ENCODE measurements at places on chromosomes 3 and 15. TPM values are rescaled to one million over a fixed set of nuclear protein-coding genes. Genes with fewer than 3 reads are reported as not detected.

CCDC191 gene
- 3.2 TPM for total RNA-seq

DNA sequence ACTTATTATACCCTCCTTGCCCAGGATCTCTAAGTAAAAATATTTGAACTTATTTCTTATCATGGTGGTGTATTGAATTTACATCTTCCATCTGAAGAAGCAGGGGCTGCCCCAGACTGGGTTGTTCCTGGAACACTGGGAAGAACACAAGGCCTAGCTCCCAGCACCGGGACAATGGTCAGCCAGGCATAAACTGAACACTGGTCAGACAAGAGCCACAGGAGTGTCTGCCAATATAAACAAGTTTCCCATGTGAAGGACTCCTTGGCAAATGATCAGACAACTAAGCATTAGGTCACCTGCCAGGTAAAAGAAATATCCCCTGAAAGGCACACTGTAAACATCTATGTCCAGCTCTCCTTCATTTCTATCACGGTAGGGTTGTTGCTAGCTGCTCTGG lies 172.4 kb downstream of the ATP8B4 start:
- no peak for DNase-seq

OCA2 gene
- total RNA-seq = 3.3 TPM

CCR8 gene
- not detected for total RNA-seq

GRCh38 chr15:91946581-91947292 lies 93.2 kb downstream of the SLCO3A1 start:
- DNase-seq = no peak

GRCh38 chr3:141124715-141125114 lies 73.6 kb downstream of the SPSB4 start:
- DNase-seq = no peak

GRCh38 chr15:92821491-92822116 lies 78.5 kb upstream of the CHD2 start:
- DNase-seq = no peak

- DNase-seq = no peak
These were observed 85.7 kb upstream of the TGFBR2 start for GRCh38 chr3:30520699-30521098.

- no peak for DNase-seq
These were observed 335.9 kb upstream of the SLCO3A1 start for GRCh38 chr15:91517491-91518200.

- no peak for DNase-seq
These were observed 22.2 kb upstream of the IQSEC1 start for GRCh38 chr3:13095408-13095937.

DNA sequence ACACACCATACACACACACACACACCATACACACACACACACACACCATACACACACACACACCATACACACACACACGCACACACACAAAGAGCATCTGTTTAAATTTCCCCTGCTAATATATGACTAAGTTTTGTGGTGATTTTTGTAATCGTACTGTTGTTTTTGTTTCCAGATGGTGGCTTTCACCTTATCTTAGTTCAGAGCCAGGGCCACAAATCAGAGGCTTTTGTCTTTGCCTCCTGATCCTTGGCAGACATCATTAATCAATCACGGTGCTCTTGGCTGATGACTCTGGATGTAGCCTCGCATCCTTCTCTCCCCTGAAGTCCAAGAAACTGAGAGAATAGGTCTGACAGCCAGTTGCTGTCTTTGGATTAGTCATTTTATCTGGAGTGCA lies 52.1 kb downstream of the EDEM1 start:
- DNase-seq = no peak

CYP8B1 gene
- not detected for total RNA-seq

- no peak for DNase-seq
These were observed 246.5 kb downstream of the ROBO1 start for GRCh38 chr3:79521221-79521848.

DNA sequence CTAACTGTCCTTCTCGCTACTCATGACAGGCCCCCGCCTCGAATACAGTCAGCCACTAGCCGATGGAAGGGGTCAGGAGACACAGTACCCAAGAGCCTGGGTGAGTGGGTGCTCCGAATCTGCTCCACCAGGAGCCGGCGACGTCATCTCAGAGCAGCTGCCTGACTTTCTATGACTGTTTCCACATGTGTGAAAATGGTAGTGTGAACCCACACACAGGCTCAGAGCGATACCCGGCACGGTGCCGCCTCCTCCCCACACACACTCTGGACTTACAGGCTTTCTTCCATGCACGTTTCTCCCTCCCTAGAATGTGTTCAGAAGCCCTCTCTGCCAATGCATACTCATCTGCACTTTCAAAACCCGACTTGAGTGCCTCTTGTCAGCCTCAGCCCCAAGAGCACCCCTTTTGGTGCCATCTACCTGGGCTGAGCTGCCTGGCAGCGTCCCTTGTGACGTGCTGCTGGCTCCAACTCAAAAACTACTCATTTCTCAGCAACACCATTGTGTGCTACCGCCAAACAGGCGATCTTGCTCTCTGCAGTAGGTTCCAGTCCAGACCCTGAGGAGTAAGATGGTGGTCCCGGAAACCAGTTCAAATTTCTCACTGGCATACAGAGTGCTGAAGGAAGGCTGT lies 29.7 kb downstream of the VGLL4 start:
- no peak for DNase-seq

DNA sequence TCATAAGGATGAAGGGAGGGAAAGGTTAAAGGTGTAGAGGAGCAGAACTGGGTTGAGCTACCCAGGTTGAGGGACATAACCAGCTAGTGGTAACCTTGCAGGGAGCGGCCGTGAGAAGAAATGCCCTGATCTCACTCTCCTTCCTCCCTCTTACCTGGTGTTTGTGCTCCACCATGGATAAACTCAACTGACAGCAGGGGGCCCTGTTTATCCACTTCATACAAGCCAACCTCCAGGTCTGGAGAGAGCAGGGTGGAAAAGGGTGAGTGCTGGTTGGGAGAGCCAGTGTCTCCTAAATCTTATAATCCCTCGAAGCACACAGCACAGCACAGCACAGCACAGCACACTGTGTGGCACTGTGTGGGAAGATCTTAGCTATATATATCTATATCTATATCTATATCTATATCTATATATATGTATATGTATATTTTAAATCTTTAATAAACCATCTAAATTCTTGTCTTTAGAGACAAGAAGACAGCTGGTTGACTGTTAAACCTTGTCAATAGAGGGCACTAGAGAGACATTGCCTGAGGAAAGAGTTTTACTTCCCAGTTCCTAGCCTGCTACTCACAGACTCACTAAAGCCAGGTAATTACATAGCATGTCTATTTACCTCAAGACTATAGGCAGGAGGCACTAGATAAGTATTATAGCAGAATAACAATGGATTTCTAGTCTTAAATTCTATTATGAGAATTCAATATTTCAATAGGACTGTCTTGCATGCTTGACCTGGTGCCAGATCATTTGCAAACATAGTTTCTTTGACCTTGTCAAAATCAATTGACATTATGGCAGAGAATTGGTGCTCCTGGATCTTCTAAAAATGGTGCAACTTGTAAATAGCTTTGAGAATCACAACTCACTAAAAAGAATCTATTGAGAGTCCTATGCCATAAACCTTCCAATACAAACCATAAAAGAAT lies 21.7 kb upstream of the FMN1 start:
- DNase-seq = no peak

DNA sequence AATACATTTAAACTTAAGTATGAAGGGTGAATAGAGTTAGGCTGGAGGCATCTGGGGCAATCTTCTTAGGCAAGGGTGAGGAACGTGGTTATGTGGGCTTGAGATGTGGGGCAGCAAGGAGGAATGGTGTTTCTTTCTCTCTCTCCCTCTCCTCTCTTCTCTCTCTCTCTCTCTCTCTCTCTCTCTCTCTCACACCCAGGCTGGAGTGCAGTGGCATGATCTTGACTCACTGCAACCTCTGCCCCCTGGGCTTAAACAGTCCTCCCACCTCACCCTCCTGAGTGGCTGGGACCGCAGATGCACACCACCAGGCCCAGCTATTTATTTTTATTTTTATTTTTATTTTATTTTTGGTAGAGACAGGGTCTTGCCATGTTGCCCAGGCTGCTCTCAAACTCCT lies 4.0 kb upstream of the MGA start:
- DNase-seq = no peak

NMNAT3 gene
- total RNA-seq = 2.0 TPM

DNA sequence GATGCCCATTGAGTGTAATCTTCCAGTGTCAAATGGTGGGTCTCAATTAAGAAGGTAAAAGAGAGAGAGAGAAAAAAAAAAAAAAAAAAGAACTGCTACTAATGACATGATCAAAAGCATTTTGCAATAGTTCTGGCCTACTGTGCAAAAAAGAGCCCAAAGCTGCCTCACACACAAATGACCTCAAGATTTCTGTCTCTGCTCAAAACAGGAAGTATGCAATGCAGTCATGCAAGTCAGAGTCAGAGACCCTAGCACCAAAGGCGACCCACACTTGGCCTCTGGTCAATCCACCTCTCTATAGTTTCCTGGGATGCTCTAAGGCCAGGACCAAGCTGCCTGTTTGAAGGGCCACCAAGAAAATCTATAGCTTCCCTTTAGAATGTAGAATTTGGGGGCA lies 323.5 kb downstream of the VPS13C start:
- DNase-seq = no peak

DNA sequence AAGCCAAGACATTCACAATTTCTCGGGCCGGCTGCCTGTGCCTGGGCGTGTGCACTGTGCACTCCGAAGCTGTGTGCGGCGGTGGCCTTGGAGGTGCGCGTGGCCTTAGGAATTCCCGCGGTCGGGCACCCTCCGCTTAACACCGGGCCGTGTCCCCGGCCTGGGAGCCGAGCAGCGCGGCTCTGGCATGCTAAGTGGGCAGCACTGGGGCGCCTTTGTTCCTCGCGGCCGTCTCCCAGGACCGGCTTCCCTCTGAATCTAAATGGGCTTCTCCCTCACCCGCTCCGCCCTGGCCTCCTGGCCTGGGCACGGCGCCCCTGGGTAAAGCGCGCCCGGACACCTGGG lies 498 bp upstream of the ARNT2 start:
- DNase-seq = no peak

DNA sequence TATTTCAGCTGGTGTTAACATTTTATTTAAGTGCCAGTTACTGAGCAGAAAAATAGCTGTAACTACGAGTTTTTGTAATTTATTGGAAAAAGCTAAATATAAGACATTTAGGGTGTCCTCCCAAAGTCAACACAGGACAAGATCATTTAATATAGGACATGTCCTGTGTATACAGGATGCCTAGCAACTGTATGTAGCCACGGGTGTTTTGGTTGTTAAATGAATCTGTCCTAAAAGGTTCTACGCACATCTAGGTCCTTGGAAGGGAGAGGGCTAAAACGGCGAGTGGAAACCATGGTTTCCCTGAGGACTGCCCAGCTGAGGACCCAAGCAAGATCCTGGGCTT lies 565 bp upstream of the ZNF621 start:
- DNase-seq = no peak

DNA sequence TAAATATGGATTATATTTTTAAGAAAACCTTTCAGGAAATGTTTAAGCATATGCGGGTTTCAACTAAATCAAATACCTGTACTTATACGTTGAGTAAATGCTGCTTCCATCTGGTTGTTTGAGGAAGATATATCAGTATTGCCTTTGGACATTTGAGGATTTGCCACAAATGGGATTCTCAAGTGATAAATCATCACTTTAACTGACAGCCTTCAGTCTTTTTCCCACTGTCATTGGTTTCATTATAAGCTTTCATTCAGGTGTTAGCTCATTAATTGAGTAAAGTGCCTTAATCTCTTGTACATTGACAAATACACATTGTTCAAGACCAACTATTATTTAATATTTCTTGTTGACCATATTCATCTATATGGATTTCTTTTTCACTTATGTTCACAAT lies 217.2 kb downstream of the EDEM1 start:
- no peak for DNase-seq

APH1B gene
- 17.4 TPM for total RNA-seq

- no peak for DNase-seq
These were observed 93.3 kb downstream of the ADAMTSL3 start for GRCh38 chr15:83747050-83747717.

DNA sequence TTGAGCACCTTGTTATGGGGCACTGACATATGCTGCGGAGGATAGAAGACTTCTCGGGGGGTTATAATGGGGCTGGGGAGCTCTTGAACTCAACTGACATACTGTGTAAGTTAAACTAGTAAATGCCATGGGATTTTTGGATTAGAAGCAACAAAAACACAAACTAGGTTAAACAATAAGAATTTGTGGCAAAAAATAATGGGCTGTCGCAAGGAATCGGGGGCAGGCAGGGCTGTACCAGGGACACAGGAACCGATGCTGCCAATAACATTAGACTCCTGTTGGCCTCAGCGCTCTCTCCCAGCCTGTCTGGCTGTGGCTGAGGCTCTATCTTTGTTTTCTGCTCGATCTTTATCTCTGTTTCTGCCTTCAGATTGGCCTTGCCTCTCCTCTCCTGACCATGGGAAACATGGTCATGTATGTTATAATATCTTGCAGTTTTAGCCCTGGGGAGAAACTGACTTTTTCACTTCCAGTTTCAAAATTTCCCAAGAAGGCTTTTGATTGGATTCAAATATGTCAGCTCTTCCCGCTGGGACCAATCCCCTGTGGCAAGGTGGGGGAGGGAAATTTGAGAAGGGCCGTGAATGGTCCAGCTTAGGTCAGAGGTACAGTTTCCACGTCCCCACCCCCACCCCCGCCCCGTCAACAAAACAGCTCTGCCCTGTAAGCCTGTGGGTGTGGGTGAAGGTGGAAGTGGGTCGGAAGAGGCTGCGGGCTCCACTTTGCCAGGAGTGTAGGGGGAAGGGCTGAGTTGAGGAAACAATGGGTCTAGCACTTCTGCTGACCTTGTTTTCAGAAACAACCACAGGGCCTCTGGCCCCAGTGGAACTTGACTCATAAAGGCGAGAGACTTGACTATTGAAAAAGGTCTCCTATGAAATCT lies 161.1 kb upstream of the TBL1XR1 start:
- no peak for DNase-seq

STX19 gene
- total RNA-seq = not detected

- DNase-seq = no peak
These were observed 603 bp downstream of the SLC7A14 start for GRCh38 chr3:170585008-170585936.

PPARG gene
- 3.3 TPM for total RNA-seq

LRRK1 gene
- 11.3 TPM for total RNA-seq

MESP2 gene
- total RNA-seq = 0.36 TPM

- DNase-seq = no peak
These were observed 775 bp downstream of the TTC21A start for GRCh38 chr3:39108200-39108710.

DNA sequence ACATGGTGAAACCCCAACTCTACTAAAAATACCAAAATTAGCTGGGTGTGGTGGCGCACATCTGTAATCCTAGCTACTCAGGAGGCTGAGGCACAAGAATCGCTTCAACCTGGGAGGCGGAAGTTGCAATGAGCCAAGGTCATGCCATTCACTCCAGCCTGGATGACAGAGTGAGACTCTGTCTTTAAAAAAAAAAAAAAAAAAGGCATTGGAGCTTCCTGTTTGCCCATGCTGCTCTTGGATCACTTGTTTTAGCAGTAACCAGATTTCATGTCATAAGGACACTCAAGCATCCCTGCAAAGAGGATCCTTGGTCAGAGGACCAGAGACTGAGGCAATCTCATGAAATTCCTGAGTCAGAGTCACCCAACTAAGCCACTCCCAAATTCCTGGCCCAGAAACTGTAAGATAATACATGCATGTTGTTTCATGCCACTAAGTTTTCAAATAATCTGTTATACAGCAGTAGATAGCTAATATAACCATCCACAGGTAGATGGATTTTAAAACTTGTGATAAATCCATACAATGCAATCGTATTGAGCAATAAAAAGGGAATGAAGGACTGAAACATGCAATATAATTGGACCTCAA lies 82.0 kb upstream of the XXYLT1 start:
- no peak for DNase-seq

SAMD7 gene
- not detected for total RNA-seq

SLC24A5 gene
- not detected for total RNA-seq
